ENCODE measurements at places on chromosomes 7 and 10.

DNA sequence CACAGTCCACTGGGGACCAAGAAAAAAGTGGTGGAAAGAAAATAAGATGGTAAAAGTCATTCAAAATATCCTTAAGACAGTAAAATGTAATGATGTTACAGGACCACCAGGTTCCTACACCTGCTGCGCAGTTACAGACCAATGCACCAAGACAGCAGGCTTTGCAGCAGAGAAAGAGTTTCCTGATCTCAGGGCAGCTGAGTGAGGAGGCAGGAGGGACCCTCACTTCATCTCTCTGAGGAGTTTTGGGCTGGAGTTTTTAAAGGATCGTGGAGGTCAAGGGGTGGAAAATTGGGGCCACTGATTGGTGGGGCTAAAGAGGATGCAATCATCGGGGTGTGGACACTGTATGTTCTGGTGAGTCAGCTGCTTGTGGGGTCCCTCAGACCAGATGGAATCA, 100.0 kb downstream of the BMS1 start:
- no peak for DNase-seq

GRCh38 chr10:24432478-24433416, 223.8 kb downstream of the KIAA1217 start:
- DNase-seq = no peak

DNA sequence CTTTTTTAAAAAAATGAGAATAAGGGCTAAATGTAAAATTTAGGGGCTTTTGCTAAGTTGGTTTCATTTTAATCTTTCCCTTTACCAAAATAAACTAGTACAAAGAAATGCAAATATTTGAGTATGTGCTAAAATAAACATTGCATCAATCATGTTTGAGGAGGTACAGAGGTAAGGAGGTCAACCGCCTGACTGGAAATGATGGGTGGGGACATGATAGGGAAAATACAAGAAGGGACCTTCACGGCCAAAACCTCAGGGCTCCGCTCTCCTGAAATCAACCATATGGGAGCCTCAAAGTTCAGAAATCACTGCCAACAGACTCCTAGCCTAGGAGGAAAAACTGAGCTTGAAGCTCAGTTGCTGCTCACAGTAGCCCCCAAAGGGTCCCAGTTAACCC, 207.6 kb downstream of the AHR start:
- peak; percentile 60 for DNase-seq

DNA sequence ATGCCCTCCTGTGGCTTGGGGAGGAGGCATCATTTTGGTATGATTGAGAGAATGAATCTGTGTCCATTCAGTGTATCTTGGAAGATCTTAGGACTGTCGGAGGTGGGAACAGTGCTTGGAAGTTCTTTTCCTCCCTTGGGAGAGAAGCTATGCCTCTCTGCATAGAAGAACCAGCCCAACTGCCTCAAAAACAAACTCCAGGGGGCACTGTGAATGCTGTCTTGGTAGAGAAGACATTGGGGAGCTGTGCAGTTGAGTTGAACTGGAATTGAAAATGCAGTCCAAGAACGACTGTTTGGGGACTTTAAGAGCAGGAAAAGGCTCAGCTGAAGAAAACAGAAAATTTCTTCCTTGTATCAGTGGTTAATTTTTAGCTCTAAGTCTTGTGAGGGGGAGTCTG, 4.9 kb upstream of the GJD4 start:
- no peak for DNase-seq

DNA sequence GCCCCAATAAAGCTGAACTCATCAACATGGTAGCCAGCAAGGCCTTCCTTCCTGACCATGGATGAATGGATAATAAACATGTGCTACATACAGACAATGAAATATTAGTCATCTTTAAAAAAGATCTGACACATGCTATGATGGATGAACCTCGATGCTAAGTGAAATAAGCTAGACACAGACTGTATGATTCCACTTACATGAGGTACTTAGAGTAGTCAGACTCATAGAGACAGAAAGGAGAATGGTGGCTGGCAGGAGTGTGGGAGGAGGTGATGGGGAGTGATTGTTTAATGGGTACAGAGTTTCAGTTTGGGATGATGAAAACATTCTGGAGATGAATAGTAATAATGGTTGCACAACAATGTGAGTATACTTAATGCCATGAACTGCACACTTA, 114.1 kb upstream of the SORCS3 start:
- no peak for DNase-seq

- no peak for DNase-seq
These were observed 139.5 kb downstream of the TCF7L2 start for GRCh38 chr10:113089551-113089950.

DNA sequence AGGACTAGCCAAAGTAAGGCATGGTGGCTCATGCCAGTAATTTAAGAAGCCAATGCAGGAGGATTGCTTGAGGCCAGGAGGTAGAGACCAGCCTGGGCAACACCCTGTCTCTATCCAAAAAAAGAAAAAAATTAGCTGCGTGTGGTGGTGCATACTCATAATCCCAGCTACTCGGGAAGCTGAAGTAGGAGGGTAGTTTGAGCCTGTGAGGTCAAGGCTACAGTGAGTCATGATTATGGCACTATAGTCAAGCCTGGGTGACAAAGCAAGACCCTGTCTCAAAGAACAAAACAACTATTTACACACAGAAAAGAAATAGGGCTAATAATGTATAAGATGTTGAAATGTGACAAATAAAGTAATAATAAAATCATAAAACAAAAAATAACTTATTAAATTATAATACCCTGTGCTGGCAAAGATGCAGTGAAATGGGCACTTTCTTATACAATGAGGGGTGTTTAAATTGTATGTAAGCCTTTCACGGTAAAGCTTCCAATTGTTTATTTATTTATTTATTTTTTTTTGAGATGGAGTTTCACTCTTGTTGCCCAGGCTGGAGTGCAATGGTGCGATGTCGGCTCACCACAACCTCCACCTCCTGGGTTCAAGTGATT, 175.2 kb downstream of the TPST1 start:
- DNase-seq = no peak

DNA sequence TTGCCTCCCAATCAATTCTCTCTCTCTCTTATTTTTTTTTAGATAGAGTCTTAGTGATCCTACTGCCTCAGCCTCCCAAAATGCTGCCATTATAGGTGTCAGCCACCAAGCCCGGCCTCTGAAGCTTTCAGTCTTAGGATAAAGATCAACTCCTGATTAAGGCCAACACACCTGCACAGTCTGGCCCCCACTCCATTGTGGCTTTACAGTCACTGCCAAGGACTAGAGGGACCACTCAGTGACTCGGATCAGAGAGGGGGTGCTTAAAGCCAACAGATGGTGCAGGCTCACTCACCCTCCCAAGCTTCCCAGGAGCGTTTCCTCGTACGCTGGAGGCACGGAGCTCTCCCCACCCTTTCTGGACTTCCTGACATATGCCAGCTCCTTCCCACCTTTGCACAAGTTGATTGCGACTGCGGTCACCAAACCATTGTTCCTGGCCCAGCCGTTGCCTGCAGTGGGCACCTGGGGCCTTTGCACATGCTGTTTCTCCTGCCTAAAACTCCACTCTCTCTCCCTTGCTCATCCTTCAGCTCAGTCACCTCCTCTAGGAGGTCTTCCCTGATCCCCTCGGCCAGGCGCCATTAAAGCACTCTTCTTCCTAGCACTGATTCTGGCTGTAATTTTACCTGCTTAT, 1.7 kb upstream of the CDH23 start:
- DNase-seq = no peak

DNA sequence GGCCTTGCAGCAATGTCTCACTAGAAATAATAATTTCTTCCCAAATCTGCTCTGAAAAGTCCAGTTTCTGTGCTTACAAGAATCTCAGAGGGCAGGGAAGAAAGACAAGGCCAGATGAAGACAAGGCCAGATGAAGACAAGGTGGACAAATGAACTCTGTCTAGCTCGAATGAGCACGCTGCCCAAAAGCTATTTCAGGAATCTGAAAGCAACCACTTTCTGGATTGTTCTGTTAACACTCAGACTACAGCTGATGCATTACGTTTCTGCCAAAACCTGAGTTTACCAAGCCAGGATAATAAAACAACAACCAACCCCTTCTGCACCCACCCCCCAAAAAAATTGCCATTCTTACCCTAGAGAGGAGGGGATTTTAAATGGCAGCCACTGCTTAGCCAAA, 1073.6 kb downstream of the SORCS3 start:
- DNase-seq = no peak

GRCh38 chr7:131836733-131837132, 280.3 kb upstream of the PODXL start:
- no peak for DNase-seq

DNA sequence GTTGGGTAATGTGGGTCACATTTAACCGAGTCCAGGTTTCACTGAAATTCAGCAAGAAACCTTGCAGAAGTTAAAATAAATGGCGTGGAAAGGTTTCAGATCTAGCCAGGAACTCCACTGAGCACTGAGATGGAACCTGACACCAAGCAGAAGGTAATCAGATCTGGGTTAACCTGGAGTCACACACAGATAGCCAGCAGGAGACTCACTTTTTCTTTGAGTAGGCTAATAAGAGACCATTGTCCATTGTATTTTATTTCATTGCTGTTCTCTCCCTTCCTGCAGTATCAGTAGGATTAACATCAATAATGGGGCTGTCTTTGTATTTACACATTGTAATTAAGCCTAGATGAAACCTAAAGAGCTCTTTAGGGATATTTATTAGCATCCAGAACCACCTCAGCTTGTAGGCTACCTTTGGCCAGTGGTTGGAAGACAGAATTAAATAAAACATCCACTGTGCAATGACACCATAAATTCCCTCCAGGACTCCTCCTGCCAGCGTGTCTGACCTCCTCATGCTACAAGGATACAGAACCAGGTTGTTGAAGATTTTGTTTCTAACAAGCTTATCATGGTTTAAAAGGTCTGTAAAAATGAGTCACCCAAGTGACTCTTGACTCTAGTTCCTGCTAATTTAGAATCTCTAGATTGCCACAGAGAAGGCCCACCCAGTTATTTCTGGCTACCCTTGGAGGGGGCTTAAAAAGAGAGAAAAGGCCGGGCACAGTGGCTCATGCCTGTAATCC, 151.1 kb downstream of the SORCS1 start:
- DNase-seq = no peak

GRCh38 chr10:70135046-70135445, 2.4 kb upstream of the AIFM2 start:
- DNase-seq = no peak

- DNase-seq = no peak
These were observed 179.9 kb upstream of the NPVF start for GRCh38 chr7:25408012-25408687.

GRCh38 chr7:119706608-119707007, 566.4 kb upstream of the KCND2 start:
- no peak for DNase-seq

DNA sequence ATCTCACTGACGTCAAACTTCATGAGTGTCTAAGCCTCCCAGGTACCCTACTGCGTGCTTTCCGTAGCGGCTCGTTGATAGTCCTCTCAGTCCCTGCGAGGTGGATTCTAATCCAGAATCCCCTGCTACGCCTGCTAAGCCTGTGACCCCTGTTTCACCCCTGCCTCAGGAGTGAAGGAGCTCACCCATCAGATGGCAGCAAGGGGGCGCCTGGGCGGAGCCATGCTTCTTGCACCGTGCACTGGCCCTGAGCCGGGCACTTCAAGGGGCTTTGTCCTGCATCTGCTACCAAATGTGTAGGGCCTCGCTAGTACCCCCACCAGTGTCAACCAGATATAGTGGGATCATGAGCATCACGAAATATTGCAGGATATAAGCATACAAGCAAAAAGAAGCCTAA, 918 bp upstream of the STRA8 start:
- DNase-seq = no peak

GRCh38 chr7:113100121-113100603, 13.5 kb upstream of the GPR85 start:
- DNase-seq = peak; percentile 43

Measured in SHP77 (cell line).